ENCODE measurements at places on chromosomes 1 and 21.
A peak's percentile ranks its signal among the peaks of the same experiment; 100 is the strongest.

DNA sequence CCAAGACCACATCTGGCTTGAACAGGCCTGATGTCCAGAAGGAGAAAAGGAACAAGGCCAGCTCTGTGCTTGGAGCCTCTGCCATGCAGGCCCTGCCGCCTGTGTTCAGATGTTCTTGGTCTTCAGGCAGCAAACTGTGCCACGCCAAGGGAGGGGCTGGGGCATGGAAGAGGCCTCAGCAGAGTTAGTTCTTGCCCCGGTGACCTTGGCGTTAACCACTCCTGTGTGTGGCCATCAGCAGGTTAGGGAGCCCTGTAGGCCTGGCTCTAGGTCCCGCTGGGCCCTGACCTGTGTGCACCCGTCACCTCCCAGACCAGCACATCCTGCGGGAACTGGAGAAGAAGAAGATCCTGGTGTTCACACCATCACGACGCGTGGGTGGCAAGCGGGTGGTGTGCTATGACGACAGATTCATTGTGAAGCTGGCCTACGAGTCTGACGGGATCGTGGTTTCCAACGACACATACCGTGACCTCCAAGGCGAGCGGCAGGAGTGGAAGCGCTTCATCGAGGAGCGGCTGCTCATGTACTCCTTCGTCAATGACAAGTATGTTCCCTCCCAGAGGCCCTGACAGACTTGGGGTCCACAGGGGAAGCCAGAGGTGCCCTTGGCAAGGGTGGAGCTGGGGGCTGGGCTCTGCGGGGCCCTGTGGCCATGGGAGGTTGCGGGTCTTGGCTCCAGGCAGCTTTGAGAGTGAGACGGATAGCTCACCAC, 7.1 kb downstream of the ZC3H12A start:
- no peak for DNase-seq

GRCh38 chr1:30226648-30227047, 496.7 kb downstream of the MATN1 start:
- no peak for DNase-seq

DNA sequence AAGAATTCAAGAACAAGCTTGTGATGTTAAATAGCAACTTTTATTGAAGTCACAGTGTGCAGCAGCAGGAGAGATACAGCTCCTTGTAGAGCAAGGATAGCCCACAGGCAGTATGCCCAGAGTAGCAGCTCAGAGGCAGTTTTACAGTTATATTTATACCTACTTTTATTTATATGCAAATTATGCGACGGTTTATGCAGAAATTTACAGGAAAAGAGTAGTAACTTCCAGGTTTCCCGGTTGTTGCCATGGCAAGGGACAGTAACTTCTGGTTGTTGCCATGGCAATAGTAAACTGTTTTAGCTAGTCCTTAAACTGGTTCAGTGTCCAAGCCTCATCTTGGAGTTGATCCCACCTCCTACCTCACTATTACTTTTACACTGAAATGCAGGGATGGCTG, 344.6 kb upstream of the LYPLAL1 start:
- peak; percentile 39 for DNase-seq

GRCh38 chr1:172357753-172358385, 62.6 kb upstream of the C1orf105 start:
- no peak for DNase-seq

- DNase-seq = no peak
Observed at GRCh38 chr1:184030433-184031091, 7.0 kb downstream of the COLGALT2 start.

DNA sequence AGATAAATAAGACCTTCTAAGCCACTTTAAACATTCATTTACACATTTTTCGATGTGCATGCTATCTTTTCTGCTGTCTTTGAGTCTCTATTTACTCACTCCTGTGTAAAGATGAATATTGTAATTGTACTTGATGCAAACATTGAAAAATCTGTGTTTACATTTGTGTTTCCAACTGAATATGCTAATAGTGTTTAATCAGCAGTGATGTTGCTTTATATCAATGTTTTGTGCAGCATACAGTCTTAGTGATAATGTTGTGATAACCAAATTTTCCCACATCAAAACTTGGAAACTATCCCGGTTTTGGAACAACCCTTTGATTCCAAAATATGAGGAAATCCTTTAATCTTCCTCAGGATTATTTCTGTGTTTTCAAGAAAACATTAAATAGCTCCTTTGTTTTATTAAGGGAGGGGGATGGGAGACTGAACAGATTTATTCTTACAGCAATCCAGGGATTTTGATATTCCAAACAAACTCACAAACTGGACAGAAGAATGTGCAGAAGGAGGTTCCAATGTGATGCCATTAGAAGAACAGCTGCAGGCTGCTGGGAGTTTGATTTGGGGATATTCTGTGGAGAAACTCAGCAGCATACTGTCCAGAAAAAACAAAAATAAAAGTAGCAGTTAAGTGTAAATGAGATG, 248.0 kb downstream of the S1PR1 start:
- no peak for DNase-seq

GRCh38 chr1:228555074-228555994, 68.2 kb downstream of the RNF187 start:
- peak; percentile 9 for DNase-seq

DNA sequence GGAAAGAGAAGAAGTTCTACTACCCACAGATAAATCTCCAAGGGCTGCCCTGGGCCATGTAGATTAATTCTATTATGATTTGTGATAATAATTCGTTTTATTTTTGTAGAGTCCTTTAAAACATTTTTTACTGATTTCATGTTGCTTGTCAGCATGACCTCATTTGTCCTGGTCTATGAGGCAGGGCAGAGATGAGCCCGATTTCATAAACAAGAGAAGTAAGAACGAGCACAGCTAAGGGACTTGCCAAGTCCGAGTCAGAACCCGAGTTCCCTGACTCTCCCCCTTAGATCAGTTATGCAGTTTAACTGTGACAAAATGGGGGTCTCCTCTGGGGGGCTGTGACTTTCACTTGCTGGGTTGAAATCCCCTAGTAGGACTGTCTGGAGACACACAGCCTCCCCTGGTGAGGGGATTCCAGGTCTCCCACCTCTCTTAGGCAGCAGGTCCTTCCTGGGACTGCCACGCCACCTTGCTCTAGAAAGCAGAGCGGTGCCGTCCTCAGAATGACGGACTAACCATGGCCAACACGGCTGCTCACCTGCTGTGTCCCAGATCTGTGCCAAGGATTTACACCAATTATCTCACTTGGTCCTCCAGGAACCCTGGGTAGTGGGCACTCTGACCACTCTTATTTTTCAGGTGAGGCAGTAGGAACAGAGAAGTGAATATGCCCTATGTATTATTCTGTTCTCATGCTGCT, 31.0 kb upstream of the SOX13 start:
- peak; percentile 27 for DNase-seq

GRCh38 chr1:223331301-223331700, 32.7 kb downstream of the SUSD4 start:
- DNase-seq = no peak

DNA sequence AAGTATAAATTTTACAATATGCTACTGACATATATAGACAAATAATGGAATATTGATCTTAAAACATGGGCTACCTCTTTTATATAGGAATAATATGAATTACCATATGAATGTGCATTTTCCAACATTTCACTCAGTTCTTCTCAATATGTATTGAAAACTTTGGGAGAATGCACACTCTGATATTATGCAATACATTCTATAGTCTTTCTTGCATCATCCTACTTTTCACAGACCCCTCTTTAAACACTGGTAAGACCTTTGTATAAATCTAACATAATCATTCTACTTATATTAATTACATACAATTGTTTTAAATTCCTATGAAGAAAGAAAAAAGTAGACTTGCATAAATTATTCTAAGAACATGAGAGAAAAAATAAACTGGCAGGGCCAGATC, 69.2 kb downstream of the NCAM2 start:
- no peak for DNase-seq

GRCh38 chr1:211874521-211875347, 44.2 kb upstream of the LPGAT1 start:
- no peak for DNase-seq

DNA sequence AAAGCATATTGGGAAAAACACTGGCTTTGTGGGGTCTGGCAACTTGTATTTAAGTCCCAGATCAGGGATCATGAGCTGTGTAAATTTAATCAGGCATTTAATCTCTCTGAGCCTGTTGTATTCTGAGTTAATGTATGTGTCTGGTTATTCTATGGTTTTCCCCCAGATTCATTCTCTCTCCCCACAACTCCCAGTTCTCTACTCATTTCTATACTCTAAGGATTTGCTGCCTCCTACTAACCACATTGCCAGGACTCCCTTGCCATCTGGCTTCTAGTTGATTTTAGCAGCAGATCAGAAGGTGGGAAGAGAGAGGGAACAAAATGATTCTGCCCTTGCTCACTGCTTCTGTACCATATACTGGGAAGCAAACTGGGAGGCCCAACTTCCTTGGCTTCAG, 31.4 kb upstream of the S1PR1 start:
- DNase-seq = no peak

- DNase-seq = no peak
Observed at GRCh38 chr21:14120091-14120734, 90.5 kb downstream of the LIPI start.

- DNase-seq = no peak
Observed at GRCh38 chr1:241636291-241636690, 3.9 kb downstream of the CHML start.

DNA sequence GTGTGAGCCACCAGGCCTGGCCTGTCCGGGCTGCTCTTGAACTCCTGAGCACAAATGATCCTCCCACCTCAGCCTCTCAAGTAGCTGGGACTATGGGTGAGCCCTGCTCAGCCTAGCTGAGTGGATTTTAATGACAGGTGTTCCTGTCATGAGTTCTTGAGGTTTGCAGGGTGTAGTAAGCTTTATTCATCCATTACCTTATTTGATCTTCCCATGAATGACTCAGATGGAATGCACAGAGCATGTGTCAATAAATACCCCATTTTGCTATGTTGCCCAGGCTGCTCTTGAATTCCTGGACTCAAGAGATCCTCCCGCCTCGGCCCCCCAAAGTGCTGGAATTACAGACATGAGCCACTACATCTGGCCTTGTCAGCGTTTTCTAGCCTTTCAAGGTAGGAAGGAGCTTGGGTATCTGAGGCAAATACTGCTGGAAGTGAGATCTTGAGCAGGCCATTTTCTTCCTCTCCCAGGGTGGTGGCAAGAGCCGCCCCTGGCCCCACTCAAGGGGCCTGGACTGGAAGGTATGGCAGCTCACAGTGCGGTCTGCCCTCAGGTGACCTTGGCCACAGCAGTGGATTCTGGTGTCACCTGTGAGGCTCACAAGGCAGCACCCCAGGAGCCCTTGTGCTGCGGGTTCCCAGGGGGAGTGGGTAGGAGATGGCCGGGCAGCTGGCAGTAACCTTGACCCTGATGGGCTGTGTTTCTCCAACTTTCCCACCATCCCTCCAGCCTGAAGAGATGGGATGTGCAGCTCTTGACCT, 20.0 kb downstream of the PIK3CD start:
- DNase-seq = no peak
